AG09319 (cell line): ENCODE measurements at places on chromosomes 4 and X.
A peak's percentile ranks its signal among the peaks of the same experiment; 100 is the strongest.

DNA sequence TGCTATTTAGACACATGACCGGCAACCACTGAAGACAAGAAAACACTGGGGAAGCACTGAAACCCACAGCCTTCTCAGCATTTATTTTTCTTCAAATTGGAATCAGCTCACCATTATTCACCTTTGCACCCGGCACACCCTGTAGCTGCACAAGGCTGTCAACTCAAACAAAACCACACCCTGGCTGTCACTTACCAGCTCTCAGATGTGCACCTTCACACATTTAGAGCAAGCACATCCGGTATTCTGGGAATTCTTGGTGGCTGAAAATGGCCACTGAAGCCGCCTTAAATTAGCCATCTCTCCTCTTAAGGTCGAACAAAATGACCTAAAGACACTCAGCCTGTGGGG, 5.9 kb downstream of the ZFYVE28 start:
- DNase-seq, result no peak

- DNase-seq, result no peak
Observed at GRCh38 chrX:33447285-33447684, 235.9 kb upstream of the DMD start.

DNA sequence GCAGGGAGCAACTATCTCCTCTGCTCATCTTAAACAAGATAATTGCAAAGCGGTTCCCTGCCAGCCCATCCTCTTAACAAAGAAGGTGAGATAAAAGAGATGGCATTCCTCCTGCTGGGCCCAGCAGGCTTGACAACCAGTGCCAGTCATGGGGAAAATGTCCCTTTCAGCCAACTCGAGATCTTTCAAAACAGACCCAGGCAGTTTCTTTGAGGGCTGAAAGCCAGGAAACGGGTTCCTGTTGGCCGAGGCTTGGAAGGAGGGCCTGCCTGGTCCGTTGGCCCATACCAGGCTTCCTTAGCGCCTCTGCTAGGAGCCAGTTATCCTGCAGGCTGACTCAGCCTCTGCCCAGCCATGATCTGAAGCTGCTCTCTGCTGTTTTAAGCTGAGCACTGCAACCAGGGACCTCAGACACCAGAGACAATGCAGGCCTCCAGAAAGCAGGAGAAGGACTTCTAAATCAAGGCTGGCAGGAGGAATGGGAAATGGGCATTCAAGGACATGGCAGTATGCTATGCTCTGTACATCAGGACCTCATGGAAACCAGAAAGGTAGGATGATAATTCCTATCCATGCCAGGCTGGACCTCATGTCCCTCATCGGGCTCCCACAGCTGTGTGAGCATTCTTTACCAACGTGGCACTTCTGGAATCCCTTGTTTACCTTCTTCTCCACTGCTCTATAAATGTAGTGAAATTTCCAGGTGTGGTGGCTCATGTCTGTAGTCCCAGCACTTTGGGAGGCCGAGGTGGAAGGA, 42.4 kb upstream of the SLC2A9 start:
- peak; percentile 62 for DNase-seq

DNA sequence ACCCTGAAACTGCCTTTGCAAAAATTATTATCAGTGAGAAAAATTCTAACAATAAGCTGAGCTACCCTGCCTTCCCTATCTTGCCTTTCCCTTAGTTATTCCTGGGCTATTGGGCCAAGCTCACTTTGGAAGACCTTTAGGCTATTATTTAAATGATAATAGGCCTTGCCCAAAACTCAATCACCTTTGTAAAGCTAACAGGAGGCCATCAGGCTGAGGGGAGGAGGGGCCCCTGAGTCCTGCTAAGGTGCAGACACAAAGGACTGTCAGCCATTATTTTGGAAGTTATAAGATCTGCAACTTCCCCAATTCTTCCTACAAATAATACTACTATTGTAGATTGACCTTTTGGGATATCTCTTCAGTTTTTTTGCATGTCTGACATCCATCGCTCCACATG, 278.8 kb upstream of the DIAPH2 start:
- no peak for DNase-seq

DNA sequence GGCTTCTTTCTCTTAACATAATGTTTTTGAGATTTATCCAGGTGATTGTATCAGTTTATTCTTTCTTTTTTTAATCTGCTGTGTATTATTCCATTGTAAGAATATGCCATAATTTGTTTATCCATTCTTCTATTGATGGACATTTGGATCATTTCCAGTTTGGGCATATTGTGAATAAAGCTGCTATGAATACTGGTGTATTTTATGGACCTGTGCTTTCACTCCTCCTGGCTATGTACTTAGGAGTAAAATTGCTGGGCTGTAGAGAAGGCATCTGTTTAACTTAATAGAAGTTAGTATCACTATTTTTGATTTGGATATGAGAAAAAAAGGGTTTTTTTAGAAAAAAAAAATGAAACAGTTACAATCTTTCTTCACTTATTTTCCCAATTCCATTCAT, 50.0 kb upstream of the FAM9C start:
- DNase-seq, result no peak

- DNase-seq, result no peak
Observed at GRCh38 chrX:65407157-65407626, 127.4 kb downstream of the LAS1L start.
